Activated CD4-positive, alpha-beta T cell treated with anti-CD3 and anti-CD28 coated beads for 48 hours (primary cell): ENCODE measurements at places on chromosomes 2 and 18.

DNA sequence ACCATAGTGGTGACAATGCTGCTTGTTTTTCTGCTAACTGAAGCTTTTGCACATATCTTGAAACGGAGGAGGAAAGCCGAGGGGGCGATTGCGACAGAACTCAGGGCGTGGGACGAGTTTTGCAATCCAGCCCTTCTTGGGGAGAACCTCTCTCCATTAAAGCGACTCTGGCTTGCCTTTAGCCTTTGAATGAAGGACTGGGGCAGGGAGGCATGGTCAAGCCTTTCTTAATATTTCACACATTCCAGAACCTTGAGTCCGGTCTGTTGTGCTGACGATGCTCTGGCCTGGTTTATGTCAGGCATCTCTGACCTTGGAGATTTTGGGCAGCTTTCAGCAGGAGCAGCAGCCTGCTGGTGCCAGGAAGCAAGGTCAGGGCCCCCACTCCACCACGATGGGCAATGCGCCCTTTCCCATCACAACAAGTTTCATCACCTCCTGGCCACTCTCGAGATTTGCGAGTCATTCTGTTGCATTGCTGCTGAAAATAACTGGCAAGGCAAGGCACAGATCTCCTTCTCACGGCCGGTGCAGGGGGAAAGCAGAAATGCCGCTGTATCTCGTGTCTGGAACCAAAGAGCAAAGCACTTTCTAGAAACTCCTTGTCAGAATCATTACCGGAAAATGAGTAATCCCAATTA, 10.8 kb downstream of the EMILIN2 start:
- DNase-seq = no peak

- DNase-seq = no peak
These were observed 39.8 kb upstream of the AAK1 start for GRCh38 chr2:69683170-69683971.

GRCh38 chr2:40138314-40138713, 313.6 kb downstream of the SLC8A1 start:
- DNase-seq = no peak

DNA sequence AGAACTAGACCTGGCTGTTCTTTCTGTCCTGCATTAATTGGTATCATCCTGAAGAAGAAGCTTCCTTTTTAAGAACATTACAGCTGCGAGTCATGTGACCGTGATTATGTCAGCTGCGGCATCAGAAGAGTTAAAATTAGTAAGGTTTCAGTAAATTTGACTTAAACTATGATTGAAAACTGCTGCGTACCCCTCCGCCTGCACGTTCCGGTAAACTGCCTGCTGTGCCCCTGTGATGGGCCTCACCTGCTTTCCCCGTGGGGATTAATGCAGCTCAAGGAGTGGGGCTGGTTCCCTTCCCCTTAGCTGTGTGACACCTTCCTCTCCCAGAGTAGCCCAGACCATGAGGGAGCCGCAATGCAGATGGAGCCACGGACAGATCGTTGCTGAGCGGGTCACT, 36.1 kb upstream of the MYO3B start:
- no peak for DNase-seq

- DNase-seq = no peak
These were observed 12.6 kb upstream of the KCNG2 start for GRCh38 chr18:79784965-79785770.

DNA sequence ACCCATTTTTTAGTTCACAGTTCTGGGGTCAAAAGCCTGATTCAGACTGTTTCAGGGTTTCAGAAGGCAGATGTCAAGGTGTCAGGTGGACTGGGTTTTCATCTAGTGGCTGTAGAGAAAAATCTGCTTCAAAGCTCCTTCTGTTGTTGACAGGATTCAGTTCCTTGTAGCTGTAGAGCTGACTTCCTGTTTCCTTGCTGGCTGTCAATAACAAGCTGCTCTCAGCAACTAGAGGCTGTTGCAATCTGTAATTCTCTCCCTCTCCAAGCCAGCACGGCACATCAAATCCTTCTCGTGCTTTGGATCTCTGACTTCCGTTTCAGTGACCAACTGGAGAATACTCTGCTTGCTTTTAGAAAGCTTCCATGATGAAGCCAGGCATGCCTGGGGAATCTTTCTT, 179.4 kb downstream of the DOK6 start:
- no peak for DNase-seq
